Thoracic aorta (tissue), 2 donors: ENCODE measurements at places on chromosomes 5 and 9. TPM values are rescaled to one million over a fixed set of nuclear protein-coding genes. Genes with fewer than 3 reads are reported as not detected.

NOXA1 gene
- 3.5 TPM for total RNA-seq

HAPLN1 gene
- 2.0 TPM for total RNA-seq

MYO10 gene
- 11.4 TPM for total RNA-seq

PDLIM4 gene
- 81.0 TPM for total RNA-seq

PCDHA4 gene
- total RNA-seq, result 0.78 TPM

TAF11L5 gene
- total RNA-seq, result not detected

CORO2A gene
- 1.2 TPM for total RNA-seq

TSPAN17 gene
- 20.6 TPM for total RNA-seq

CCL27 gene
- total RNA-seq, result not detected

C9 gene
- total RNA-seq, result not detected

PIP5K1B gene
- 3.9 TPM for total RNA-seq

TEK gene
- total RNA-seq, result 8.4 TPM

ATP10B gene
- not detected for total RNA-seq

CBY3 gene
- total RNA-seq, result 1.4 TPM

OBP2B gene
- total RNA-seq, result not detected

CTSV gene
- total RNA-seq, result 0.27 TPM

HTR1A gene
- total RNA-seq, result 0.78 TPM
